ENCODE measurements at places on chromosomes 7 and 10.

- no peak for DNase-seq
These were observed 5.3 kb downstream of the CYP3A7 start for GRCh38 chr7:99729486-99730237.

DNA sequence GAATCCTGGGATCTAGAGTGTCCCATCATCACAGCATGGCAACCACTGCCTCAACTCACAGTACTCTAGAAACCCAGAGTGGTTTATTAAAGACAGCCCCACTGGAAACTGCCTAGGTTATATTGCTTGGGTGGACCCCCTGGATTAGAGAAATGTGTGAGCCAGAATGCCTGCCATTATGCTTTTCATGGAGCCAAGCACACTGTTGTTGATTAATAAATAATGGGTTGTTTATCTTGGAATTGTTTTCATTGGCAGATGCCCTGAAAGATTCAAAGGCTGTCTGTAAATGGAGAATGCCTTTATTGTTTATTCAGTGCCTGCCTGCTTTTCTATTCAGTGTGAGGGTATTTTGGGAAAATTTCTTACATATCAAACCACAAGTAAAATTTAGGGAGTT lies 52.1 kb downstream of the GNAI1 start:
- DNase-seq, result no peak

- no peak for DNase-seq
These were observed 47.1 kb downstream of the PAPSS2 start for GRCh38 chr10:87706731-87707130.

DNA sequence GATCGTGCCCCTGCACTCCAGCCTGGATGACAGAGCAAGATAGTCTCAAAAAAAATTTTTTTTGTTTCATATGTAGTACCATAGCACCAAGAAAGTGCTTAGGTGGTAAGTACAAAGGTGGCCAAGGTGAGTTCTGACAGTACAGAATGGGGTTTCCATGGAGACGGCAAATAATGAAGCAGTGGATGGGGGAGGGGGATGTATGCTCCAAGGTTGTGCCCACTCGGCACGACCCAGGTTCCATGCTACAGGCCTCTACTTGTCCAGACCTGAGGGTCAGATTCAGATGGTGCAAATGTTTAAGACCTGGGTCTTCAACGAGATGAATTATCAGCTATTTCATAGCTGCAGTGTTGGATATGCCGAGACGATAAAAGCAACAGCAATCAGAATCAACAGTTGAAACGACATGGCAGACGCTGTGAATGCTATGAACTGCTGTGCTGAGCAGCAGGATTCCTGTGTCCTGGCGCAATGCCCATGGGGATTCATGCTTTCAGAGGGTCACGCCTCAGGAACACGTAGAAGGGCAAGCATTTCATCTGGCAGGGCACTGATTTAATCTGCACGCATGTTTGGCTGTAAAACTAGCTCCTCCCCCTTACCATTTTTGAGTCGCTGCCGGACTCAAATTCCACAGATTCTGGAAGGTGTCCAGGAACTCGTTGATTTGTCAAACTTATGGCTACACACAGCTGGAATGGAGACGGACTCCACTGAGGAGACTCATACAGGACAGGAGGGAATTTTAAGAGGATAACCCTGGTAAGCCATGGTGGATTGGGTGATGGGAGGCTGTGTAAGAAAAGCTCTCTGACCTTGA lies 256.5 kb downstream of the FRMD4A start:
- DNase-seq, result no peak

- DNase-seq, result no peak
These were observed 44.4 kb upstream of the LOXL4 start for GRCh38 chr10:98312349-98312748.

DNA sequence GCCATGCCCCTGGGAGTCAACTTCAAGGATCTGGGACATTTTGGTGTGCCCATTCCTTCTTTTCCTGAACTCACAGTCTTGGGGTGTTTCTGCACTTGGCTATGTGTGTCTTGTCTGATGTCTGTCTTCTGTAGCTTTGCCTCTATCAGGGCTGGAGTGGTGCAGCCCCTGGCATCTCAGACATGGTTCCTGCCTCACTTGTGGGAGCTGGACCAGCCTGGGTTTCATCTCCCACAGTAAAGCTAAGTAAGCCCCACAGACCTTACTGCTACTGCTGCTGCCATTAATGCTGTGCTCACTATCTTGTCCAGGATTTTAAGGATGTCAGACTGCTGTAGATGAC lies 59.0 kb downstream of the ADCYAP1R1 start:
- DNase-seq, result no peak

DNA sequence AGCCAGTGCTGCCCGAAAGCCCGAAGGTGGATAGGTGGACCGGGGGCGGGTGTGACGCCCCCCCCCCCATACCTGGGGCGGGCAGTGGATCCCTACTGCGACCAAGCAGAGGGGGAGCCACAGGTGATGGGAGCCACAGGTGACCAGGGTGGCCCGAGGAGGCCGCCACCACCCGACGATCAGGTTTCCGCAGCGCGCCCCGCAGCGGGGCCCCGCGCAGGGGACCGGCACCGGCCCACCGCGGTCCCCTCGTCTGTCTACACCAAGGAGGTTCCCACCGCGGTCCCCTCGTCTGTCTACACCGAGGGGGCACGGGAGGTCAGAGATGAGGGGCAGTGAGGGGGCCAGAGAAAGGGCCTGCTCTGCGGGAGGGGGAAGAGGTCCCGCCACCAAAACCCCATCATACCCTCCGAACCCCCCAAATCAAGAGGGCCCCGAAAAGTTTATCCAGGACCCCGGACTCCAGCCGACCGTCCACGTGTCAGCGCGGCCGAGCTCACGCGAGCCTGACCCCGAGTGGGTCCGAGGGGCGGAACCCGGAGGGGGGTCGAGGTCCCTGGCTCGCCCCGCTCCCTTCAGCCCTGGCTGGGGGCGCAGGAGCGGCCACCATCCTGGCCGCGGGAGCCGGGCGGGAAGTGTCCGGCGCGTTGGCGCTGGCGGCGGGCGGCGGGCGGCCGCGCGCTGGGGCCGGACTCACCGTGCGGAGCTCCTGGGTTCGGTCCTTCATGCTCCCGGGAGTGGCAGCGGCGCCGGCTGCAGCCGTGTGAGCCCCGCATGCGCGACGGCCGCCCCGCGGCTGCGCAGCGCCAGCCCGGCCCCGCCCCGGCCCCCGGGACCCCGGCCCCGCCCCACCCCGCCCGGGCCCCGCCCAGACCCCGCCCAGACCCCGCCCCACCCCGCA lies at the start of gene STX1A:
TSS of gene STX1A (minus strand) at position 765 of the 901 bp plus-strand sequence. CDS start at position 727, 38 bp downstream.
- DNase-seq, result peak; percentile 66

GRCh38 chr7:13603661-13604060 lies 385.8 kb downstream of the ETV1 start:
- no peak for DNase-seq

- DNase-seq, result no peak
These were observed 67.9 kb downstream of the CDK1 start for GRCh38 chr10:60846173-60846572.

DNA sequence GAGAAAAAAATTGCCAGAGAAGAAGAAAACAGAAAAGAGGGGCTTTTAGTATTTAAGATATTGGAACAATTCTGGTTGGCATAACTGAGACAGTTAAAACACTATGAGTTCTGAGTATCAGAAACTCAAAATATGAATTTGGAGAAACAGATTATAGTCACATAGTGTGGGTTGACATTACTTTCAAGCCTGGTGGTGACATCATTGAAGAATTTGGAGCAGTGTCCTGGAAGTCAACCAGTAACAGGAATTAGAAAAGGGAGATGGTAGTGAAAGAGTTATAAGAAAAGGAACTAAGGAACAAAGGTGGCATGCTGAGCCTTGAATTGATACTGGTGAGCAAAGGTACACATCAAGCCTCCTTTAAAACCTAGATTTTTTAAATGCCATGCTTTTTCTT lies 88.2 kb downstream of the ZNF438 start:
- DNase-seq, result no peak

DNA sequence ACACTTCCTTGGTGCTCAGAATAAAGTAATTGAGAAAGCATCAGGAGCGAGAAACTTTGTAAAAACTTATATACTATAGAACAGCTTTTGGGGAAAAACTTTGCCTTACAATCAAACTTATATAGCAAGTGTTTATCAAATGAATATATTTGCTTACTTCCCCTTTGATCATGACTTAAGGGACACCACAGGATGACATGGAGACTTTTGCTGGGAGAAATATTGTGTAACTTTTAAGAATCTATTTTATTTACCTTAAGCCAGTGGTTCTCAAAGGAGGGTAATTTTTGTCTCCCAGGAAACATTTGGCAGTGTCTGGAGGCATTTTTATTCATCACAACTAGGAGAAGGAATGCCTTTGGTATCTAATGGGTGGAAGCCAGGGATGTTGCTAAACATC lies 173.8 kb upstream of the HABP2 start:
- no peak for DNase-seq

- DNase-seq, result no peak
These were observed 78.6 kb upstream of the MPP7 start for GRCh38 chr10:28381466-28381865.

DNA sequence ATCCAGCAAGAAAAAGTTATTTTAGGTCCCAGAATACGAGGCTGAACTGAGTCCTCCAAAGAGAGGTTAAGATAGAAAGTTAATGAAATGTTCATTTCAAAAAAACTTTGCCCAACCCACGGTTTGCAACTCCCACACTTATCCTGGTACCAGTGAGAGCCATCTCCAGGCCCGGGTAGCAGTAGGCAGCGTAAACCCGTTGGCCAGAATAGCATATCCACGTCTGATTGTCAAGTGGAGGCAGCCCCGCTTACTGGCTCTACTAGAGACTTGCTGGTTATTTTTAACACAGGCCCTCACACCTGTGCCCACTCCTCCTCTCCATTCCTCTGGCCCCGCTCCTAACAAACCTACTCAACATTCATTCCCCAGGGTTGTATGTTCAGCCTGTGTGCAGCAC lies 109.7 kb downstream of the HIP1 start:
- DNase-seq, result no peak

DNA sequence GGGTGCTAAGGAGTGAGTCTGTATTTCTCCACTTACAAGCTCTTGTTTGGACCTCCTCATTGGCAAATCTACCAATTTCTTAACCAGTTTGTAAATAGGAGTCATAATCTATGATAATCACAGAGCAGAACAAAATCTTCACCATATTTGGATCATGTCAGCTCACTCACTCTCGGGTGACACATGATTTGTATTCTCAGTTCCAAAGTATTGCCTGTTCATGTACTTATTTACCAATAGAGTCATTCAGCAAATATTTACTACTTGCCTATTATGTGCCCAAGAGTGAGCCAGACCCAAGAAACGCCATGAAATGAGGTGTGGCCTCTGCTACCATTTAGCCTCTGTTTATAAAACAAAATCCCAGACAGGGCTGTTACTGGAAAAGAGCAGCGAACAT lies 114.8 kb downstream of the TSPAN12 start:
- no peak for DNase-seq

- DNase-seq, result no peak
These were observed 19.0 kb upstream of the COL1A2 start for GRCh38 chr7:94375691-94376090.
